ENCODE measurements at places on chromosomes 16 and 17.

GRCh38 chr17:57925361-57925990, 29.7 kb downstream of the CUEDC1 start:
- no peak for DNase-seq

DNA sequence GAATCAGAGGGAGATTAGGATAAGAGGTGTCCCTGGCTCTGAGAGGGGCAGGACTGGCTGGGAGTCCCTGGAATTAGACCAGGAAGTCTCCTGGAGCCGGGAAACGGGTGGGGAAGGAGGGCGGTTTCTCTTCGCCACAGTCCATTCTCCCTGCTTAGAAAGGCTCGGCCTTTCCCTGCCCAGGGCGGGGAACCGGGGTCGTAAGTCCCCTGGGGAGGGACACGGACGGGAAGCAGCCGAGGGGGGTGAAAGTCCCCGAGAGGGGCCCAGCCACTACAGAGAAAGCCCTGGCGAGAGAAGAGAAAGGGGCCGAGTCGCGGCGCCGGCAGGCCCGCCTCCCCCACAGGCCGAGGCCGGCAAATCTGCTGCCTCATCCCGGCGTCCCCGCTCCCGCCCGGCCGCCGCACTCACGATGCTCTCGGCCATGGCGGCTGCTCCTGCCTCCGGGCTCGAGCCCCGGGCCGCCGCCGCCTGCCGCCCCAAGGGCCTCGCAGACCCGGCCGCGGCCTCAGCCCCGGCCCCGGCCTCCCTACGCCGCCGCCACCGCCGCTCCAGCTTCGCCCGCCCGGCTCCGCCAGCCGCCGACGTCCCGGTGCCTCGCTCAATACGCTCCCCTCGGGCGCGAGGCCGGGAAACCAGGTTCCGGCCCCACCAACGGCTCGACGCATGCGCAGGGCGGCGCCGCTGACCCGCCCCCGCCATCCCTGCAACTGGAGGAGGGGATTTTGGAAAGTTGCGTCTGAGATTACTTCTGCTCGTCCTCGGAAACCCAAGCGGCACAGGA, at the start of the genes NPLOC4 and TSPAN10:
NPLOC4 (minus strand) TSS at position 608 of the 784 bp plus-strand sequence; CDS start at position 426, 182 bp downstream.
TSPAN10 (plus strand) TSS at position 692 of the 784 bp plus-strand sequence. CDS start 5,217 bp downstream, outside the sequence.
- DNase-seq, result peak; percentile 88

DNA sequence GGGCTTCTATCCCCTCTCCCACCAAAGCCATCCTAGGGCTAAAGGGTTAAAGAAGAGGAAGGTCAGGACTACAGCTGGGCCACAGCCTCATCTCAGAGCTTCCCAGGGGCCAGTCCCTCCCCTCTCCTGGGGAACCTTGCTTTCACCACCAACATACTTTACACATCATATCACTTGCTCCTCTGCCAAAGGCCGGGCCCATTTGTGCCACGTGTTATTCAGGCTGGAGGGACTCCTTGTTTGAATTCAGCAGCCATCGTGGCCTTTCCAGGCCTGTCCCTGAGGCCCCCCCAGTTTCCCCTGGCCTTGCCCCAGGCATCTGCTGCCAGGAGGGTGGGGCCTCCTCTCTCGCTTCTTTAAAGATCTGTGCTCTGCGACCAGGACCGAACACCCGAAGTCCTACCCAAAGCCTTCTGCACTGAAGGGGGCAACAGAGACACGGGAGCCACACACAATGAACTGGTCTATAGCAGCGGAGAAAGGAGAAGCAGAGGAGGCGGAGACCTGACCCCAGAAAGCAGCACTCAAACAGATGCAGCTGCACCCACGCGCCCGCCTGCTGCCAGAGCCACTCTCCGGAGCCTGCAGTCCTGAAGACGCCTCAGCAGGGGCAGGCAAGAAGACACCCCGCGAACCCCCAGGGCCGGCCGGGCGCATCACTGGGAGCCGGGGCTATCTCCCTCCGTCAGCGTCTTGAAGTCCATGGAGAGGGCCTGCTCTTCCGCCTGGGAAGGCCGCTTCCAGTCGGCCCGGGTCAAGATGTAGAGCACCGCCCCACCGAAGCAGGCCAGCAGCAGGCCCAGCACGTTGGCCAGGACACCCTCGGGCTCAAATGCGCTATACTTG, 12.1 kb downstream of the CYB561 start:
- peak; percentile 77 for DNase-seq

- no peak for DNase-seq
Observed at GRCh38 chr17:74190807-74191406, 12.6 kb upstream of the RPL38 start.

- peak; percentile 7 for DNase-seq
Observed at GRCh38 chr17:29573871-29574731, 5.6 kb downstream of the TP53I13 start.
